ENCODE measurements at places on chromosomes 2 and 18. TPM values are rescaled to one million over a fixed set of nuclear protein-coding genes. Genes with fewer than 3 reads are reported as not detected.

DNA sequence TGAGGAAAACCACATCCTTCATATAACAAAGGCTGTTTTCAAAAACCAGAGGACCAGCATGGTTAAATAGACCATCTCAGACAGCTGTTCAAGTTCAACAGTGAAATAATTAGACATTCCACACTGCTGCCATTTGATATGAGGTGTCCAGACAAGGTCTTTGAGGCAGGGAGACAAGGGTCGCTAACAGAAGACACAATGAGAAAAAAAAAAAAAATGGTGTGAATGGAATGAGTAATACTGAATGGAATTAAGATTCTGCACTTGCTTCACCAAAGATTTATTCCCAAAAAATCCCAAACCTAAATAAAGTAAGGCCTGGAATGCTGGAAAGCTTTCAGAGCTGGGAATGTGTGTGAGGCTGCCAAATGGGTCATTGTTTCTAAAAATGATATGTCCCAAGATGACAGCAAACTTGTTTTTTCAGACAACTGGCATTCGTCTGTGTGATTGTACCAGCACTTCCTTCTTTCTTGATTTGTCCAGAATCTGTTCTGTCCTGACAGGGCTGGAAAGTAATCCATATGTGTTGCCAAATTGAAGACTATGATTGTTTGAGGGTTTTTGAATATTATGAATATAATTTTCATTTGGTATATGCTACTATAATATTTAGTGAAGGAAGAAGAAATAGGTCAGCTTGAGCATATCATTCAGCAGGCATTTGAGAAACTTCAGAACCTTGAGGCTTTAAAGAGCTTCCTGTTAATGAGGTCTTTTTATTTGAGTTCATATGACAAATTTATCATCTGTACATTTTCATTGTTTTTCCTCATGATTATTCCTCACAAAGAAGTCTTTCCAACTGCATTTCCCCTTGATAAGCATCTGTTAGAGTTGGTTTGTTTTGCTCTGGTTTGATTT lies 85.2 kb upstream of the ITGA4 start:
- DNase-seq, result no peak

GRCh38 chr2:106163948-106164545 lies 30.1 kb downstream of the UXS1 start:
- no peak for DNase-seq

- DNase-seq, result no peak
Observed at GRCh38 chr18:3250237-3251107, 2.9 kb downstream of the MYL12A start.

The RND3 gene
- total RNA-seq, result 97.9 TPM

The EPAS1 gene
- total RNA-seq, result 86.7 TPM

The IL36G gene
- total RNA-seq, result 223 TPM

The KIDINS220 gene
- 38.8 TPM for total RNA-seq

All from esophagus squamous epithelium (tissue), 5 donors.